Peyer's patch (tissue), 4 donors: ENCODE measurements at places on chromosomes 2 and 18. TPM values are rescaled to one million over a fixed set of nuclear protein-coding genes. Genes with fewer than 3 reads are reported as not detected.

GRCh38 chr2:212528106-212528856 is 10.3 kb downstream of the ERBB4 start:
- H3K4me1 ChIP-seq, result no peaks in the 10 kb centered on the region
- H3K4me3 ChIP-seq, result no peak overlapping the region
- no peaks in the 10 kb centered on the region for H3K27me3 ChIP-seq
- no peak for DNase-seq
- no peak overlapping the region for H3K27ac ChIP-seq
- H3K36me3 ChIP-seq, result no peaks in the 10 kb centered on the region

GRCh38 chr18:13611142-13611600 is 115.2 kb downstream of the FAM210A start:
- peaks cover 16% of the 10 kb centered on the region for H3K4me1 ChIP-seq
- no peak for DNase-seq

GRCh38 chr2:40243581-40244187 is 208.2 kb downstream of the SLC8A1 start:
- no peak for DNase-seq
- no peak overlapping the region for H3K27ac ChIP-seq
- H3K36me3 ChIP-seq, result no peaks in the 10 kb centered on the region
- H3K4me1 ChIP-seq, result no peaks in the 10 kb centered on the region
- H3K4me3 ChIP-seq, result no peak overlapping the region

DNA sequence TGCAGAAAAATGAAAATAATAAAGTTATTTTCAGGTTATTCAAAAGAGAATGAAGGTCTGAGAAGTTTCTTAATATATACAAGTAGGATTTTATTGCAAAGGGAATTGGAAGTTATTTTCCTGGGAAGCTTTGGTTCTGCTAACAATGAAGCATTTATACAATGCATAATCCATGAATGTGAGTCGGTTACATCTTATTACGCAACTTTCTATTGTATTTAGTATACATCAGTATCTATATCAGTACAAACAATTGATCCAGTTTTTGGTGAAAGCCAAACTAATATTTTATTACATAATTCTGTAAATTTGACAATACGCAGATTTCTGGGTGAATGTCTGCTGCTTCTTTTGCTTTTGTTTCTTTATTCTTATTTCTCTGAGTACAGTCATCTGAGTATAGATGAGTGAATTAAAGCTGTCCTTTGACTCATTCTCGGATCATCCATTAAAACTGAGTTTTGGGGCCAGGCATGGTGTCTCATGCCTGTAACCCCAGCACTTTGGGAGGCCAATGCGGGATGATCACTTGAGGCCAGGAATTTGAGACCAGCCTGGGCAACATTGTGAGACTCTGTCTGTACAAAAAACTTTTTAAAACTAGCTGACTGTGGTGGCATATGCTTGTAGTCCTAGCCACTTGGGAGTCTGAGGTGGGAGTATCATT is 108.5 kb downstream of the SOCS6 start:
- no peaks in the 10 kb centered on the region for H3K27me3 ChIP-seq
- H3K4me1 ChIP-seq, result no peaks in the 10 kb centered on the region
- DNase-seq, result no peak
- H3K36me3 ChIP-seq, result no peaks in the 10 kb centered on the region
- no peak overlapping the region for H3K27ac ChIP-seq

DNA sequence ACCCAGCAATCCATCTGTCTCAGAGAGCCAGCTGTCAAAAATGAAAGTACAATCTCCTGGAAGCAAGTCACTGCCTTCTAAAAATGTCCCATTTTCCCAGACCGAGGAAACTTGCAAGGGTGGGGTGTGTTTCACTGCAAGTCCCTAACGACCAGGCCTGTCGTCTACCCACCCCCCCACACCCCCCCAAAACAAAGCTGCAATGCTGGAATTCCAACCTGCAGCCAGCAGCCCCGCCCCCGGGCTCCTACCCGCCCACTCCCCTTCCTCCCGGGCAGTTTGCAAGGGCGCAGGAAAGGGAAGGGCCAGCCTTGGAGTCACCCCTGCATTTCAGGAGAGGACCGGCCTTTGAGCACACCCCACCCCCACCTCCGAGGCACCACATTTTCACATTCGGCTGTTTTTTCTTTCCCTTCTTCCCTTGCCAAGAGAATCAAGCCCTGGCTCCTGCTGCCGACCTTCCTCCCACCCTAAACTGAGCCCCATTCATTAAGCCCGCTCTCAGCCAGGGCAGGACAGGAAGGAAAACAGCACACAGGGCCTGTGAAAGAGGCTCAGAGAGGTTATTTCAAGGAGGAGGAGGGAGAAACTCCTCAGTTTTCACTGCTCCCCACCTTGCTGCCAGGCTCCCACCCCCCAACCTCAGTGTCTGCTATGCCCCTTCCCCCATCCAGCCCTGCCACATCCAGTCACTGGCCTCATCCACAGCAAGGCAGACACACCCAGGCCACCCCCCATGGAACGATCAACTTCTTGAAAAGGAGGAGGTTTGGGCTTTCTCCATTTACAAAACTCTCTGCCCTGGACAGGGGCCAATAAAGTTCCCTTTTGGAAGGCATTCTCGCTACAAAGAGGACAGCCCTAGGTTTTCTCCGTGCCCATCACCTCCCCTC is 11.3 kb downstream of the SMAD7 start:
- H3K27me3 ChIP-seq, result no peaks in the 10 kb centered on the region
- peak overlapping the region; percentile 83 for H3K27ac ChIP-seq
- H3K4me1 ChIP-seq, result peaks cover 94% of the 10 kb centered on the region

GRCh38 chr2:37550190-37550589 is 121.3 kb downstream of the CDC42EP3 start:
- no peak overlapping the region for H3K27ac ChIP-seq
- no peak overlapping the region for H3K4me3 ChIP-seq
- no peaks in the 10 kb centered on the region for H3K4me1 ChIP-seq
- H3K36me3 ChIP-seq, result no peaks in the 10 kb centered on the region
- no peak for DNase-seq

DNA sequence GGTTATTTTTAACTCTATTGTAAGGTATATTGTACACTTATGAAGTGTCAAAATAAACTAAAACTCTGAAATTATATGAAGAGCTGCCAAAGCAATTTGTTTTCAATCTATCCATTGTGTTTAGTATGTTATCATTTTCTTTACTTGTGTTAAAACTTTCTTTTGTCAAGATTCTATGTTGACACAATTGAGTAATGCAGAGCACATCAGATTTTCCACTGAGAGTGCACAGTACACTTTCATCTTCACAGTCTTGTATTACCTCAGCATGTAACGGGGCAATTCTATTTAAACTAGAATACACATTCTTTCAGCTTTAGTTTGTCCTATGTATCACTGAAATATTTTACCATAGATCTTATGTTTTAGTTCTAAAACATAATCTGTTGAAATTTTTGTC is 304.4 kb upstream of the ZC3H15 start:
- H3K4me3 ChIP-seq, result no peak overlapping the region
- no peaks in the 10 kb centered on the region for H3K4me1 ChIP-seq
- no peaks in the 10 kb centered on the region for H3K36me3 ChIP-seq
- DNase-seq, result no peak

GRCh38 chr2:132943829-132944228 is 273.8 kb upstream of the LYPD1 start:
- DNase-seq, result no peak
- no peaks in the 10 kb centered on the region for H3K27me3 ChIP-seq
- no peak overlapping the region for H3K27ac ChIP-seq

- H3K27me3 ChIP-seq, result no peaks in the 10 kb centered on the region
- H3K4me1 ChIP-seq, result no peaks in the 10 kb centered on the region
- H3K4me3 ChIP-seq, result no peak overlapping the region
- no peak for DNase-seq
- H3K36me3 ChIP-seq, result no peaks in the 10 kb centered on the region
Observed at GRCh38 chr2:54438271-54438670, 17.9 kb upstream of the SPTBN1 start.

DNA sequence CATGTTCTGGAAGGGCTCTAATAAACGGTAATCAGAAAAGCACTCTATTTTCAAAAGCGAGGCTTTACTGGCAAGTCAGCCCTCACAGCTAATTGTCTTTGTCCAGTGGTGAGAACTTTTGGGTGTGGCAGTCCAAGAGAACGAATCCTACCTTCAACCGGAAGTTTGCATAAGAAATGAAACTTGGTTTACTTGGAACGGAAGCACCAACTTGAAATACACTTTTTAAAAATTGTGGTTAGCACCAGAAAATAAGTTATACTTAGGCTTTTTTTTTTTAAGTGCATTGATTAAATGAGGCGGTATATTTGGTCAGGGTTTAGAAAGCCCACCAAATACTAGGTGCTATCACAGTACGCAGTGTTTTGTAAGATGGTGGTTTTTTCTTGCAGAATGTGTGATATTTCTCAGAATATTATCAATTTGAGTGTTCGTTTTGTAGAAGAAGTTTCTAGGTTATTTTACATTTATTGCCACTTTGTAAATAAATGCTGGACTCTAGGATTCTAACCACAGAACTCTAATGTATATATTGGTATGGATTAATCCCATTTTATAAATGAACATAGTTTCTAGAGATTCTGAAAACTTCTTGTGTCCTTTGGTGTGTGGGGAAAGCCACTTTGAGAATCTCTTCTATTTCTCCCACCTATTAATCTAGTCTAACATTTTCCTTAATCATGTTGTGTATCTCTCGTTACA is 1.2 kb downstream of the MYL12A start:
- H3K27ac ChIP-seq, result peak overlapping the region; percentile 99
- H3K36me3 ChIP-seq, result peaks cover 7% of the 10 kb centered on the region
- H3K27me3 ChIP-seq, result no peaks in the 10 kb centered on the region

- no peak for DNase-seq
- H3K27me3 ChIP-seq, result no peaks in the 10 kb centered on the region
- H3K36me3 ChIP-seq, result no peaks in the 10 kb centered on the region
- no peak overlapping the region for H3K4me3 ChIP-seq
- no peaks in the 10 kb centered on the region for H3K4me1 ChIP-seq
Observed at GRCh38 chr18:30106356-30106755, 936.2 kb downstream of the DSC3 start.

The SEPTIN2 gene
- 191 TPM for total RNA-seq

The RIT2 gene
- not detected for total RNA-seq

The LIPG gene
- 19.3 TPM for total RNA-seq

The RGPD6 gene
- total RNA-seq, result 89.0 TPM

The SAG gene
- total RNA-seq, result not detected
